Right cardiac atrium (tissue), 5 donors: ENCODE measurements at places on chromosomes 6 and 20.

GRCh38 chr6:26556263-26557070, 18.3 kb downstream of the HMGN4 start:
- DNase-seq, result peak; percentile 73

DNA sequence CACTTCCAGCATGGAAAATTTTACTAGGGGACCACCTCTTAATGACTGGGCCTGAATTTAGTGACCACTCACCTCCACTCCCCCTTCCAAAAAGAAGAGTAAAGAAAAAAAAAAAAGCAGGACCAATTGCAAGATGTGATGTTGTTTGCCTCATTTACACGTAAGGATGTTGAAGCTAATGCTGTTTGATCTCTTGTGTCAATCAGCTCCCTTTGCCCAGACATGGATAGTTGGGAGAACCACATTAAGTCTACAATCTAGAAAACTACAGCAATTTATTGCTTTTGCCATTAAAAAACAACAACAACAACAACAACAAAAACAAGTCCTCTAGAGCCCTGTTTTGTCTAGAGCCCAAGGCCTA, 11.0 kb upstream of the DSTN start:
- no peak for DNase-seq

DNA sequence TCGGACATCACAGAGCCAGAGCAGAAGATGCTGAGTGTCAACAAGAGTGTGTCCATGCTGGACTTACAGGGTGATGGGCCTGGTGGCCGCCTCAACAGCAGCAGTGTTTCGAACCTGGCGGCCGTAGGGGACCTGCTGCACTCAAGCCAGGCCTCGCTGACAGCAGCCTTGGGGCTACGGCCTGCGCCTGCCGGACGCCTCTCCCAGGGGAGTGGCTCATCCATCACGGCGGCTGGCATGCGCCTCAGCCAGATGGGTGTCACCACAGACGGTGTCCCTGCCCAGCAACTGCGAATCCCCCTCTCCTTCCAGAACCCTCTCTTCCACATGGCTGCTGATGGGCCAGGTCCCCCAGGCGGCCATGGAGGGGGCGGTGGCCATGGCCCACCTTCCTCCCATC, 11.4 kb upstream of the ZBTB9 start:
- no peak for DNase-seq

DNA sequence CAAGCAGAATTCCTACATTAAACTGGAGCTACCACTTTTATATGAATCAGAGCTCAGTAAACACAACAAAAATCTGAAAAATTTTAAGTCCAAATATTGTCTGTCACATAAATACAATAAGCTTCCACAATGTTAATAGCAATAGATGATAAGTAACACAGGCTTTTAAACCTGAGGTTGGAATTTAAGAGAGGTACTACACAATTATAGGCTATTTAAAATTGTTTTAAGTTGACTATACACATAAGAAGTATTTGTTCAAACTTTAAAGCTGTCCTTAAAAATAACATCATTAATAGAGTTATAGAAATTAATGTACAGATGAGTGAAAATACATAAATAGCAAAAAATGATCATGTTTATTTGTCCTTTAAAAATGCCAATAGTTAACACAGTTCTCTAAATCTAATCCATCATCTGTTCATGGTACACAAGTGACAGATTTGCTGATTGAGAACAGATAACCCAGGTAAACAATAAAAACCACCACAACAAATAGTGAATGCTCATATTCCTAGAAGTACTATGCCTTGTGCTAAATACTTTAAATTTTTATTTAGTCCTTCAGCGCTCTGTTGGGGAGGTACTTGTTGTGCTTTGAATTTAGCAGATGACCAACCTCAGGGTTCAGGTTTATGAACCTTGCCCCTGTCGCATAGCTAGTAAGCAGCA, 382.3 kb upstream of the ID4 start:
- DNase-seq, result no peak

GRCh38 chr6:57257911-57258541, 35.9 kb upstream of the RAB23 start:
- no peak for DNase-seq
